ENCODE measurements at places on chromosomes 13 and 19. TPM values are rescaled to one million over a fixed set of nuclear protein-coding genes. Genes with fewer than 3 reads are reported as not detected.

GRCh38 chr13:76672420-76672819 is 213.8 kb downstream of the KCTD12 start:
- no peak for DNase-seq

GRCh38 chr13:105643966-105644365 is 891.5 kb downstream of the EFNB2 start:
- no peak for DNase-seq

ACP7 gene
- polyA plus RNA-seq, result 0.42 TPM

FCHO1 gene
- polyA plus RNA-seq, result 1.3 TPM

GRCh38 chr19:7476777-7477494 is 11.9 kb downstream of the PEX11G start:
- DNase-seq, result no peak

GRCh38 chr19:53037101-53038097 is 7.1 kb upstream of the ERVV-2 start:
- DNase-seq, result peak; percentile 30

HMGB1 gene
- 196 TPM for polyA plus RNA-seq

UBE2L5 gene
- polyA plus RNA-seq, result 0.02 TPM

DNA sequence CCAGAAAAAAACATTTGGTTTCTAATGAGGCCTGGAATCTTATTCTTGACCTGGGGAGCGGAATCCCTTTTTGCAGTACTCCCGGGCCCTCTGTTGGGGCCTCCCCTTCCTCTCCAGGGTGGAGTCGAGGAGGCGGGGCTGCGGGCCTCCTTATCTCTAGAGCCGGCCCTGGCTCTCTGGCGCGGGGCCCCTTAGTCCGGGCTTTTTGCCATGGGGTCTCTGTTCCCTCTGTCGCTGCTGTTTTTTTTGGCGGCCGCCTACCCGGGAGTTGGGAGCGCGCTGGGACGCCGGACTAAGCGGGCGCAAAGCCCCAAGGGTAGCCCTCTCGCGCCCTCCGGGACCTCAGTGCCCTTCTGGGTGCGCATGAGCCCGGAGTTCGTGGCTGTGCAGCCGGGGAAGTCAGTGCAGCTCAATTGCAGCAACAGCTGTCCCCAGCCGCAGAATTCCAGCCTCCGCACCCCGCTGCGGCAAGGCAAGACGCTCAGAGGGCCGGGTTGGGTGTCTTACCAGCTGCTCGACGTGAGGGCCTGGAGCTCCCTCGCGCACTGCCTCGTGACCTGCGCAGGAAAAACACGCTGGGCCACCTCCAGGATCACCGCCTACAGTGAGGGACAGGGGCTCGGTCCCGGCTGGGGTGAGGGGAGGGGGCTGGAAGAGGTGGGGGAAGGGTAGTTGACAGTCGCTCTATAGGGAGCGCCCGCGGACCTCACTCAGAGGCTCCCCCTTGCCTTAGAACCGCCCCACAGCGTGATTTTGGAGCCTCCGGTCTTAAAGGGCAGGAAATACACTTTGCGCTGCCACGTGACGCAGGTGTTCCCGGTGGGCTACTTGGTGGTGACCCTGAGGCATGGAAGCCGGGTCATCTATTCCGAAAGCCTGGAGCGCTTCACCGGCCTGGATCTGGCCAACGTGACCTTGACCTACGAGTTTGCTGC is at the start of gene ICAM4:
ICAM4 (plus strand) TSS at position 153 of the 935 bp plus-strand sequence; CDS start at position 211, 58 bp downstream.
- no peak for DNase-seq

NDUFA7 gene
- polyA plus RNA-seq, result 71.4 TPM

DNA sequence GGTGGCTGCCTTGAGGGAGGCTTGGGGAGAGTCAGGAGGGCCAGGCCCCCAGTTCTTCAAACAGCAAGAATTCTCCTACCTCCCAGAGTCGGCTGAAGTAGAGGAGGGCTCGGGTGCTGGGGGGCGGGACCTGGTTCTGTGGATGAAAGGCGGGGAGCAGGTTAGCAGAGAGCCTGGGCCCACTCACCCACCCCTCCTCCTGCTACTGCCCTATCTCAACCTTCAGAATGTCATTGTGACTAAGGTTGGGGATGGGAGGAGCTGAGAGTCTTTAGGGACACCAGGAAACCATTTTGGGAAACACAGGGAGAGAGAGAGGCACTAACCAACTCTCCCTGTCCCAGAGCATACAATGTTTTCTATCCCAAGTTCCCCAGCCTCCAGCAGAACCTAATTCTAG is 10.7 kb downstream of the DMKN start:
- no peak for DNase-seq

DNA sequence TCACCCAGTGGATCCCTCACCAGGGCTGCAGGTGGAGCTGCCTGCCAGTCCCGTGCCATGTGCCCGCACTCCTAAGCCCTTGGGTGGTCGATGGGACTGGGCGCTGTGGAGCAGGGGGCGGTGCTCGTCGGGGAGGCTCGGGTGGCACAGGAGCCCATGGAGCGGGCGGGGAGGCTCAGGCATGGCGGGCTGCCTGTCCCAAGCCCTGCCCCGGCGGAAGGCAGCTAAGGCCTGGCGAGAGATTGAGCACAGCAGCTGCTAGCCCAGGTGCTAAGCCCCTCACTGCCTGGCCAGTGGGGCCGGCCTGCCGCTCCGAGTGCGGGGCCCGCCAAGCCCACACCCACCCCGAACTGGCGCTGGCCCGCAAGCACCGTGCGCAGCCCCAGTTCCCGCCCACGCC is 16.8 kb upstream of the B3GLCT start:
- DNase-seq, result no peak

ZNF222 gene
- polyA plus RNA-seq, result 1.3 TPM

- no peak for DNase-seq
Observed at GRCh38 chr13:109415057-109415456, 371.3 kb downstream of the IRS2 start.
